HFF-Myc (cell line): ENCODE measurements at places on chromosomes 4 and X.

DNA sequence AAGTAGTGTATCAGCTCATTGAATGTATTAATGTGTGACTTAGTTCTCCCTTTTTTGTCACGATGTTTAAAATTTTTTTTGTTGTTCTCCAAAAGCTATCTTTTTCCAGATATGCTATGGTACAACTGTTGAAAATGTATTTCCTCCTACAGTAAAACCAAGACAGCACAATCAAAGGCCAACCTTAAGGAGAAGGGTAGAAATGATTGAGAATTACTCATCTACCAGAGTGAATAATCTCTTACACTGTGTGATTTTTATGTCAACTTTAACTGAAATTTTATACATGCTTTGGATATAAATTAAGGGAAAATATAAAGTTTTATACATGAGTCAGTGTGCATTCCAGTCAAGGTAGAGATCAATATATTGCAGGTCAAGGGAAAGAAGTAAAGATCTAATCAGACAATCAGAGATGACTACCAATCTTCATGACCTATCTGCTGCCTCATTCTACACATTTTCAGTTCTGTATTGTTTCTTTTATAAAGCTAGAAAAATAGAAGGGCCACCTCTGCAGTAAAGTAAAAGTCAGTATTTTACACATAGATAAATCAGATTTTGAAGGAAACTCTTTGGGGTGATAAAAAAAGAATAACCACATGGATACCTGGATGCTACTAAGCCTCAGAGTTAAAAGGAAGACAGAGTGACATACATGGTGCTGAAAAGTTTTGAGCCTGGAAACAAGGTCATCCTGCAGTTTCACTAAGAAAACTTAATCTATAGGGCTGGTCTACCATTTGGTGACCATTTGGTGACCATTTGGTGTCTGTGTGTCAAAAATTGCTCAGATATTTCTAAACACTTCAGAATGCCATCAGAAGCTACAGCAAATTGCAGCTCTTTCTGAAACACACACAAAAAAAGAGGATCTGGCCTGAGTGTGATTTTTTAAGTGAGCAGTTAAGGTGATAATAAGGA lies 1.6 kb downstream of the FAM13A start:
- no peak for DNase-seq

DNA sequence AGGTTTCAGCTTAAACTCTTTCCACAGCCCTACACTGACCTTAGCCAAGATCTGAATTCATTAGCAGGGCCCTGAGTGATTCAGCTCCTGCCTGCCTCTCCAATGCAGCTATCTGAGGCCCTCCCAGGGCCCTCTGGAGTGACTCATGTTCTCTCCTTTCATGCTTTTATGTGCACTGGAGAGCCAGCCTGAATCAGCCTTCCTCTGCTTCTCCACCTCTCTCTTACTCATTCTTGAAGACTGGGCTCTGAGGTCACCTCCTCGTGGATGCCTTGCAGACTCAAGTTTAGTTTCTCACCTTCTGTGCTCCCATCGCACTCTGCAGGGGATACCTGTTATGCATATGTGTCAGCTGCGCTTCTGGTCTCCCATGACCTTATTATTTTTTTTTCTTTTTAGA lies 3.1 kb upstream of the OCIAD2 start:
- DNase-seq, result peak; percentile 81

DNA sequence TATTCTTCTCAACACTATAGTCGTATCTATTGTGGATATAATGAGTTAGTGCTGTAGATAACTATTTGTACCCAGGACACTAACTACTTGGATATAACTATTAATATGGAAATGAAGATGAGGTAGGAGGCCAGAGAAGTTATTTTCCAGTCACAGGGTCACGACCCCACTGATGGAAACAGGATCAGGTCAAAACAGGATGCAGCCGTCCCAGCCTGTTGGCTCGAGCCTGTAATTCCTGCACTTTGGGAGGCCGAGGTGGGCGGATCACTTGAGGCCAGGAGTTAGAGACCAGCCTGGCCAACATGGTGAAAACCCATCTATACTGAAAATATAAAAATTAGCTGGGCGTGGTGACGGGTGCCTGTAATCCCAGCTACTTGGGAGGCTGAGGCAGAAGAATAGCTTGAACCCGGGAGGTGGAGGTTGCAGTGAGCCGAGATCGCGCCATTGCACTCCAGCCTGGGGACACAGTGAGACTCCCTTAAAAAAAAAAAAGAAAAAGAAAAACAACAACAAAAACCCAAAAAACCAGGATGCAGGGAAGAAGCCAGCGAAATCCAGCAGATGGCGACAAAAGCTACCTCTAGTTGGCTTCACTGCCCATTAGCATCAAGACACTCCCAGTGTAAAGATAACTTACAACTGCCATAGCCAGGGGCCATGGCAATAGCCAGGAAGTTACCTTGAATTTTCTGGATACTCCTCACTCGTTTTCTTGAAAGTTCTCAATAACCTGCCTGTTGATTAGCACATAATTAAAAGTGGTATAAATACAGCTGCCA lies 37.9 kb upstream of the NKAP start:
- DNase-seq, result peak; percentile 4

DNA sequence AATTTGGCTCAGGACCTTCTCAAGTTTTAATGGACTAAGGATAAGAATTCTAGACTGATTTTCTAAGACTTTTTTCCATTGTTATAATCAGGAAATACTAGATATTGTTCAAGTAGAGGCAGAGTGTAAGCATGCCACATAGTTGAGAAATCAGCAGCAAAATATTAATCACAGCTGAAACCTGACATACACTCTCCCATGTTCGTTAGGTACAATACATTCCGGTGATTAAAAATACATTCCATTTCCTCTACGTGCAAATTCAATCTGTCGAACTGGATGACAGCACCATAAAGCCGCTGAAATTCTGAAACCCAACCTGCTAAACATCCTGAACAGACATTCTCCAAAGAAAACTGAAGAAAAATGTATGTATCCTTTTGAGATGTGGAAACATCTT lies 587.6 kb upstream of the DIPK2B start:
- DNase-seq, result no peak

DNA sequence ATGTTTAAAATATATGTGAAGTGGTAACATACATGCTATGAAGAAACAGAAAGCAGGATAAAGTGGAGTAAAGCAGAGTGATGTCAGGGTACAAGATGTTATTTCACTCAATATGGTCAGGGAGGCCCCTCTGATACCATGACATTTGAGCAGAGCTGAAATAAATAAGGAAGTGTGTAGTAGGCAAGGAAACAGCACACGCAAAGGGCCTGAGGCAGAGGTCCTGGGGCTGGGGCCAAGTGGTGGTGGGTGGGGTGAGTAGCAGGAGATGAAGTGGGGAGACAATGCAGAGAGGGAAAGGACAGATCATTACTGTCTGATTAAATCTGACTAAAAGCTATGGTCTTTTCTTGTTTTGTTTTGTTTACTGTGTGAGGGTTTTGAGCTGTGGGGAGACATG lies 61.1 kb downstream of the FAM13A start:
- no peak for DNase-seq

DNA sequence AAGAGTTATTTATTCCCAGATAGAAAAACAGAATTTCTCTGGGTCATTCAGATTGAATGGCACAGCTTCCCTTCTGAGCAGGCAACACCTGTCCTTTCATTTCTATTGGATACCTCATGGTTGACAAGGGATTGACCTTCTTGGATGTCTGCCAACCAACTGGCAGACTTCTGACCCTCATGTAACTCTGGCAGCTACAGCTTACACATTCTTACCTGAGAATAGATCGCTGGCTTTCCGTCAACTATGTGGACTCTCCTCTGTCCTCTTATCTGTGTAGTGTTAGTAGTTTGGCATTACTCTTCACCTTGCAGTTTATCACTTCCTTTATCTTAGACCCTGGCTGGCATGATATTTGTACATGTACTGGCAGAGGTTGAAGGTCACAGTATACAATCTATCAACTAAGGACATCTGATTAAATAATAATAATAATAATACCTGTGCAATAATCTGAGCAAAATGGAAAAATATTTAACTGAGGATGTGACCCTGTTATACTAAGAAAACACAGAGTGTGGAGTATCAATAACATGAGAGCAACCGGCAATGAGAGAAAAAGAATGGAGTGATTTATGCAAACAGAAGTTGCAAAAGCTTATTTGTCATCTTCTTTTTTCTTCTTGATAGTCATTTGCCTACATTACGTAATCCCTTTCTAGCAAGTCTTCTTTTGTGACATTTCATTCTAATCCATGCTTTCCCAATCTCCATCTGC lies 1118.2 kb downstream of the ARAP2 start:
- DNase-seq, result no peak

DNA sequence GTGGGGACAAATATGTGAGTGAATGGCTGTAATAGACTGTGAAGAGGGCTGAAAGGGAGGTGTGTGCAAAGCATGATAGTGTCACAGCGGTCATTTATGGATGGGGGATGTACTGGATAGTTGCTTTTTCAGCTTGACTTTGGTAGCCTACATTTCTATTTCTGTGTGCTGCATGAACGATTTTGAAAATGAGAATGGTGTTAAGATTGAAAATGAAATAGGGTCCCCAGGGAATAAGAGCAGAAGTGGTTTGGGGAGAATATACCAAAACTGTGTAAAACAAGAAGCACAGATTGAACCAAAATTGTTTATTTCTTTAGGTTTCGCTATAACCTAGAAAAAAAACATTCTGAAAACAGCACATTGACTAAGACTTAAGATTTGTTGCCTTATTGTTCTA lies 58.8 kb upstream of the CLNK start:
- no peak for DNase-seq

DNA sequence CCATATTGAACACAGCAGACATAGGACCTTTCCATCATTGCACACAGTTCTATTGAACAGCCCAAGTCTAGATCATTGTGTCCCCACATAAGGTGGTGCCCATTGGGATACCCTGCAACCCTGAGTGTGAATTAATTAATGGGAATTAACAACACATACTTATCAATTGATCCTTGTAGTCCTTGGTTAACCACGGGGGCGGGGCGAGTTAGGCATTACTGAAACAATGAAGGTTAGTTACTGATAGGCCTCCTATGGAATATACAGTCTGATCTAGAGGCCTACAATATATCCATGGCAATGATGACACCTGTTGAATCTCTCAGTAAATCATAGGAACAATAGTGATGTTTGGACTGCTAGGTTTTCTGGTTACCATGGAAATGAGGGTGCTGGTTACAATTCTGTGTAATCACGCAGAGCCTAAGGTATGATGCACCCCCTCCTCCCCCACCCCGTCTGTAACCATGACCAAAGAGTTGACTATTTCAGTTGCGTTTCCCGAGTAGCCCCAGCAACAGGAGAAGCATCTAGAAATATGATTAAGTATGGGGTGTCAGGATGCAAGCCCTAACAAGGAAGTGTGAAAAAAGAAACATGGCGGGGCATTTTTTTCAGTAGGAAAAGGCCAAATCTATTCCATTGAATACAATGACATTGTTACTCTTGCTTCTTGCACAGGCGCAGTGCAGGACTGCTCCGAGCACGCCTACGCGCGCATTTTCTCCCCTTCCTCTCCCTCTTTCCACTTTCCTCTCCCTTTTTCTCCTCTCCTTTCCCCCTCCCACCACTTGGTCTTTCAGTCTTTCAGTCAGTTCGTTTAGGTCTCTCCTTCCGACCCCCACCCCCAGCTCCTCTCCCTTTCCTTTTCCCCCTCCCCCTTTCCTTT lies 677 bp upstream of the NONO start:
- DNase-seq, result peak; percentile 17

- DNase-seq, result no peak
Measured at GRCh38 chr4:84159762-84160161, 339.3 kb downstream of the NKX6-1 start.
